ENCODE measurements at places on chromosomes 11 and 22. TPM values are rescaled to one million over a fixed set of nuclear protein-coding genes. Genes with fewer than 3 reads are reported as not detected.

Gene OR6A2
- total RNA-seq, result 0.14 TPM

Gene C11orf52
- total RNA-seq, result not detected

Gene OR51E2
- not detected for total RNA-seq

Gene CSKMT
- total RNA-seq, result 7.4 TPM

Gene SLC22A12
- not detected for total RNA-seq

Gene MS4A12
- total RNA-seq, result not detected

Gene PGGHG
- total RNA-seq, result 14.0 TPM

Gene UBQLN3
- total RNA-seq, result under 0.01 TPM

Gene PACSIN3
- 18.2 TPM for total RNA-seq

Gene OR10A2
- total RNA-seq, result not detected

Gene MS4A7
- total RNA-seq, result not detected

Gene GSTT2
- total RNA-seq, result 0.14 TPM

Gene CCDC116
- 0.18 TPM for total RNA-seq

Gene VPS26B
- total RNA-seq, result 32.4 TPM

Gene CDKN1C
- total RNA-seq, result 37.0 TPM

Gene CDHR5
- not detected for total RNA-seq

Gene MYOD1
- not detected for total RNA-seq

Gene ELF5
- total RNA-seq, result not detected

Gene MPZL3
- 0.28 TPM for total RNA-seq

Gene KDM2A
- 39.8 TPM for total RNA-seq

Gene RBM7
- total RNA-seq, result 66.6 TPM

Gene HMOX1
- total RNA-seq, result 237 TPM

All from smooth muscle cell of bladder (primary cell).